ENCODE measurements at places on chromosomes 6 and 20.

DNA sequence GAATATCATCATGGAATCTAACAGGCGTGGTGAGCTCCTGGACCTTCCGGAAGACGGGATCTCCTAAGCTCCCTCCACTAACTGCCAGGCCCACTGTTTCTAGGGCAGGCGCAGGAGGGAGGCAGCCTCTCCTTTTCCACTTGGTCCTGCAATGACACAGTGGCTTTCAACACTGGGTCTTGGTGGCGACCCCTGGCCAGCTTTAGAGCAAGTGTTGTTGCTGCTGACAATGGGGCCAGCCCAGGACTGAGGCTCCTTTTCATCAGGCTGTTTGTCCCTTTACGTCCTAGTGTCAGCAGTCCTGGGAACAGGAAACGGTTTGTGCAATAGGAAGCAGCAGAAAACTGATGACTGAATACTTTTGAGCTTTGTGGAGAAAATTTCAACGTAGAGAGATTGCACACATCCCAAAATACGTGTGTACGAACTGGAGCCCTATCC is 9.7 kb upstream of the QKI start:
- DNase-seq = no peak

- no peak for DNase-seq
Measured at GRCh38 chr6:43924222-43924702, 154.3 kb downstream of the VEGFA start.

DNA sequence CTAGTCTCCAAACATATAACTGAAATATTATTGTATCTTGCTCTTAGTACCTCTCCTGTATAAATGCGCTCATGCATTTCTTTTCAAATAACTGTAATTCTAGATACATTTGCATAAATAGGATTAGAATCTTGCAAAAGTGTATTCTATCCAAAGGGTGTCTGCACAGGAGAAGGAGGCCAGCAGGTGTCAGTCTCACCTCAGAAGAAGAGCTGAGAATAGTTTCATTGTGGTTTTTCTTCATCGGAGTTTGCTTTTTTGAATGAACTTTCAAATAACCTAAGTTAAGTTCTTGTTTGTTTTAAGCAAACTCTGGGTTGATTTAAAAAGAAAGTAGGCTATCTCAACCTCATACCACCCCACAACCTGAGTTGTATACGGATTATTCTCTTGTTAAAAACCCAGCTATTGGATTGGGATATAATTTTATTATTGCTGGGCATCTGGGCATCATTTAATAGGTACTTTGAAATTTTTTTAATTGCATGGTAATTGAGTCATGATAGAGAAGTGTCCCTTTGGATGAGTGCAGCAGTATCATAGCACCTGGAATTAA is 125.0 kb upstream of the MLIP start:
- no peak for DNase-seq

DNA sequence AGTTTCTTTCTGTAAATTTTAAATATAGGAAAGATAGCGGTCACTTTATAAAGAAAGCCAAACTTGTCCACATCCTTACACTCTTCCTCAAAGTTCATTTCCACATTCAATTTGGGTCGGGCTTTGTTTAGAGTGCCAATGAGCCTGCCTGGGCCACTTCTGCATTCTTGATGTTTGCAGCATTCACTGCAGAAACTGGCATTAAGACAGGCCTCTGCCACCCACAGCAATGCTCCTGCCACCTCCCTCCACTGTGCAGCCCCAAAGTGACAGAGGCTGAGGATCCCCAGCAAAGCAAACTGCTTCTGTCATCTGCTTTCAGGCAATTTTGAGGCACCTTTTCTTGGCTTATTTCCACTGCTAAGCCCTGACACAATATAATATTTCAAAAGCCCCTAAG is 61.2 kb downstream of the TNFAIP3 start:
- DNase-seq = no peak

DNA sequence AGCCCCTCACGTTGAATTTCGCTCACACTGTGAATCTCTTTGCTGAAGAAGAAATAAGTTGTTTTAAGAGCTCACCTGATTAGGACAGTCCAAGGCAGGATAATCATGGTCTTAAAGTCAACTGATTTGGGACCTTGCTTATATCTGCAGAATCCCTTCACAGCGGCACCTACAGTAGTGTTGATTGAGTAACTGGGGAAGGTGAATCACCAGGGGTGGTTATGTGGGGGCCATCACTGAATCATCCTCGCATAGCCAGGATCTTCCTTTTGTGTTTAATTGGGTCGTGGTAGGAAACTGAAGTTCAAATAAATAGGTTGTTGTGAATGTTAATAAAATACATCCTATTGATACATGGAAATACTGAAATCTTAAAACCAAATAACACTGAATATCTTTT is 20.2 kb upstream of the MICA start:
- DNase-seq = no peak

DNA sequence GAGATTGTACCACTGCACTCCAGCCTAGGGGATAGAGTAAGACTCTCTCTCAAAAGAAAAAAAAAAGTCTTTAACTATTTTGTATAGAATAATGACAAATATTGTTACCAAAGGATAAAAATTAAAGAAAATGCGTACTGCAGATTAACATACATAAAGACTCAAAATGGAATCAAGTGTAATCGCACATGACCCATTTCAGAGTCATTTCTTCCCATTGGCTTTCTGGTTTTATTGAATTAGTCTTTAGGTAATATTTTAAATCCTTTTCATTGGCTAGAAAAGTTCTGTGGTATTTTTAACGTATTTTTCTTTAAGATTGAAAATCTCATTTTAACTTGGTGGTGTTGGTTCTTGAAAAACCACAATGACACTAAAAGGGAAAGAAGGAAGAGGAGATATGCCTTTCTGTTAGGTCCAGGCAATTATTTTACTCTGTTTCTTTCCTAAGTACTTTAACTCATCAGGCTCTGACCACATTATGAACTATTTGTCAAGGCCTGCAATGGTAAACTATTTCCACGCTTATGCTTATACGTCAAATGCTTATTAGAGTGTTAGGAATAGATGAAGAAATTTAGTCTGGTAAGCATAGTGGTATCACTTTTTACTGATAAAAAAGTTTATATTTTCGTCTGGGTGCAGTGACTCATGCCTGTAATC is 52.3 kb downstream of the PLEKHG1 start:
- DNase-seq = no peak

GRCh38 chr20:39850246-39850645 is 838.8 kb downstream of the MAFB start:
- DNase-seq = no peak

- no peak for DNase-seq
Measured at GRCh38 chr20:64102647-64103354, 4.6 kb downstream of the NPBWR2 start.

DNA sequence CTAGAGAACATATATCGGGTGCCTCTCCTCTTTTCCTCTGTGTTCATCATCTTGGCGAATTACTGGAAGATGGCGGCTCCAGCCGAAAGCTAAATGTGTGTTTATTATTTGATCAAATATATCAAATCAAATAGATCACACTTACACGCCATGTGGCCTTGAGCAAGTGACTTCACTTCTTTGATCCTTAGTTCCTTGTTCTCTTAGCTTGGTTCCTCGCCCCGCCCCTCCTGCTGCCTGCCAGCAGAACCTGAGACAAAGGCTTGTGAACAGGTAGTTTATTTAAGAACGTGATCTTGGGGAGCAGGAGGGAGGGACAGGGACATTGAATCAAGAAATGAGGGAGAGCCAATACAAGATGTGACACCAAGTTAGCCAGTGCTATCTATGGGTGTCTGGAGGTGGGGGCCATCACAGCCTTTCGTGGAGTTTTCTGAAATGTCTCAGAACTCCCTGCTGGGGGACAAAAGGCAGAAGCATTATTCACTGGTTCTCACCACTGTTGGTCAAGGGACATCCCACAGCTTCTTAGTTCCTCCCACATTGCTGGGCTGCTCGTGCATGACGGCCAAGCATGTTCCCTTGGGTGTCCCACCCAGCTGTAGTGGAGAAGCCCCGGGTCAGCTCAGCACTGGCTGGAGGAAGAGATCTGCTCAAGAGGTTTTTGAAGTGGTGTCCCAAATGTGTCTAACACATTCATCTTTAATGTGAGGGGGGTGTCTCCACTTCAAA is 44.9 kb upstream of the RNF24 start:
- no peak for DNase-seq

GRCh38 chr6:157989541-157990289 is 8.1 kb downstream of the SYNJ2 start:
- DNase-seq = no peak

- no peak for DNase-seq
Measured at GRCh38 chr6:115882771-115883170, 177.9 kb downstream of the FRK start.

GRCh38 chr20:8144282-8145245 is 12.5 kb downstream of the PLCB1 start:
- no peak for DNase-seq

- no peak for DNase-seq
Measured at GRCh38 chr6:42123379-42124103, 18.9 kb downstream of the C6orf132 start.

DNA sequence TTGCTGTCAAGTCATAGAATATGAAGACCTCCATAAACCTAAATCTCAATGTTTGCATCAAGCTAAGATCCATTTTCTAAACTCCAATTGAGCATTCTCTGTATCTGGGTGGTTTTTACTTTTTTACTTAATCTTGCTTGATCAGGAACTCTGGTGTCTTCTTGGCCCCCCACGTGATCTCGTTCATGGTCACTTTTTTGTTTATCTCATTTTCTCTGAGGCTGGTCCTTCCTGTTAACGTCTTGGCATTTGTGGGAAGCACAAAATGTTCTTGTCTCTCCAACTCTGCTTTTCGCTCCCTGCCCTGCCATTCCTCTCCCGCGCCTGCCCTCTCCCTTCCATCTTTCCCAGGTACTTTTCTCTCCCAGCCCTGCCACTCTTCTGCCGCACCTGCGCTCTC is 14.0 kb upstream of the MAPRE1 start:
- DNase-seq = no peak

DNA sequence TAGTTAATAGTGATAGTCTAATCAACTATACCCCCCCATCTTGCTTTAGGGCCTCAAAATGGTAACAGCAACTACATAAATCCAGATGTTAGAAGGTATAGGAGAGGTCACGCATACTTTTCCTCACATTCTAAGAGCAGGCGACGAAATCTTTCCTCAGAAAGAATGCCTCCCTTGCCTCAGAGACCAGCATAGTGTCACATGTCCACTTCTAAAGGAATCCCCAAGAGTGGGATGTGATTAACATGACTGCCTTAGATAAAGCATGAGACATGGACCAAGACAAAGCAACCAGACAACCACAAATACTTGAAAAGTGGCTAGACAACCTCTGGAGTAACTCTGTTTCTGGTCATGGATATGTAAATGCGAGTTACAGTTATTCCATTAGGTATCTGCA is 710.7 kb downstream of the EYS start:
- DNase-seq = no peak

GRCh38 chr6:167093922-167094432 is 28.9 kb upstream of the CCR6 start:
- no peak for DNase-seq

DNA sequence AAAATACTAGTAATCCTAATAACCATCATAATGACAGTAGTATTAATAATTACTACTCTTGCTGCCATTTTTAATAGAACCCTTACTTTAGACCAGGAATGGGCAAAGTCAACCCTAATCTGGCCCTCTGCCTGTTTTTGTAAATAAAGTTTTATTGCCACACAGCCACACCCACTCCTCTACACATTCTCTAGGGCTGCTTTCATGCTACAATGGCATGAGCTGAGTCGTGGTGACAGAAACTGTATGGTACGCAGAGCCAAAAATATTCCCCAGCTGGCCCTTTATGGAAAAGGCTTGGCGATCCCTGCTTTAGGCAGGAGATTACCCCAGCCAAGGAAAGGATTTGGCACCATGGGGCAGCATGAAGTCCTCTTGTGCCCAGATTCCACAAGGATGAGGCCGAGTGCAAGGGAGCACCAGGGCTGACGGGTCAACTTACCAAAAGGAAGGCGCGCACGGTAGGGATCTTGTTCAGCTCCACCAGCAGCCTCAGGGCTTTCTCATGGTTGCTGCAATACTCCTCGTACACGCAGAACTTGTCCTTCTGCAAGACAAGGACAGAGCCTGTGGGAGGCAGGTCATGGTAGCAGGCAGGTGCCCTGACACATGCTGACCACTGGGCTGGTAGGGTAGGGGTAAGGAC is 93.6 kb downstream of the PREX1 start:
- DNase-seq = no peak

GRCh38 chr6:25326126-25326525 is 47.0 kb downstream of the CARMIL1 start:
- no peak for DNase-seq

- DNase-seq = peak; percentile 6
Measured at GRCh38 chr20:15890407-15890982, 682.8 kb downstream of the KIF16B start.

GRCh38 chr6:21109391-21110178 is 484.0 kb upstream of the SOX4 start:
- no peak for DNase-seq

DNA sequence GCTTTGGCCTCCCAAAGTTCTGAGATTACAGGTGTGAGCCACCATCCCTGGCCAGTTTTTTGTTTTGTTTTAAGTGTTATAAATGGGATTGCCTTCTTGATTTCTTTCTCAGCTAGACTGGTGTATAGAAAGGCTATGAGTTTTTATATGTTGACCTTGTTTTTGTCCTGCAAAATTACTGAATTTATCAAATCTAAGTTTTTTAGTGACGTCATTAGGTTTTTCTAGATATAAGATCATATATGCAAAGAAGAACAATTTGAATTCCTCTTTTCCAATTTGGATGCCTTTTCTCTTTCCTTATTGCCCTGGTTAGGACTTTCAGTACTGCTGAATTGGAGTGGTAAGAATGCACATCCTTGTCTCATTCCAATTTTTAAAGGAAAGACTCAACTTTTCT is 81.3 kb upstream of the MOCS1 start:
- DNase-seq = no peak

DNA sequence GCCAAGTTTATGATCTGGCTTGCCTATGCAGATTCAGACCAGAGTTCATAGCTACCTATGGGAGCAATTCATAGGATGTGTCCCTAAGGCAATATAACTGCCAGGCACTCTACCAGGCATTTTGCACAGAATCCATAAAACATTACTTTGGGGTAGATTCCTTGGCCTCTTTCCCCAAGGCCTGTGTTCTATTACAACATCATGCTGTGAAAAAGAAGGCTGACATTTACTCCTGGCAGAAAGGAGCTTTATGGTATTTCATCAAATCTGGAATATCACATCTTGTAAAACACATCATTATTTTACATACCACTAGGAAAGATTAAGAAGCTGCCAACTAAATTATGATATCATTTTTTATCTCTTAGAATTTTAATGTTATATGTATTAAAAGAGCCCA is 287.0 kb upstream of the MARCKS start:
- DNase-seq = no peak

GRCh38 chr20:2302384-2303060 is 6.7 kb downstream of the TGM3 start:
- DNase-seq = no peak

GRCh38 chr6:20582586-20583443 is 48.6 kb downstream of the CDKAL1 start:
- DNase-seq = no peak

GRCh38 chr6:157962601-157963302 is 18.9 kb upstream of the SYNJ2 start:
- no peak for DNase-seq

DNA sequence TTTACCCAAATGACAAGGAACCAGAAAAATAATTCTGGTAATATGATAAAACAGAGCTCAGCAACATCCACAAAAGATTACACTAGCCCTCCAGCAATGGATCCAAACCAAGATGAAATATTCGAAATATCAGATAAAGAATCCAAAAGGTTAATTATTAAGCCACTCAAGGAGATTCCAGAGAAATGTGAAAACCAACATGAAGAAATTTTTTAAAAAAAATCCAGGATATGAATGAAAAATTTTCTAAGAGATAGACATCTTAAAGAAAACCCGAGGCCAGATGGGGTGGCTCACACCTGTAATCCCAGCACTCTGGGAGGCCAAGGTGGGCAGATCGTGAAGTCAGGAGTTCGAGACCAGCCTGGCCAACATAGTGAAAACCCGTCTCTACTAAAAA is 124.4 kb downstream of the CDK19 start:
- DNase-seq = no peak

All from NCI-H2081 treated with DMSO at 0.1 percent for 48 hours (cell line).